ENCODE measurements at places on chromosomes 6 and 20.

DNA sequence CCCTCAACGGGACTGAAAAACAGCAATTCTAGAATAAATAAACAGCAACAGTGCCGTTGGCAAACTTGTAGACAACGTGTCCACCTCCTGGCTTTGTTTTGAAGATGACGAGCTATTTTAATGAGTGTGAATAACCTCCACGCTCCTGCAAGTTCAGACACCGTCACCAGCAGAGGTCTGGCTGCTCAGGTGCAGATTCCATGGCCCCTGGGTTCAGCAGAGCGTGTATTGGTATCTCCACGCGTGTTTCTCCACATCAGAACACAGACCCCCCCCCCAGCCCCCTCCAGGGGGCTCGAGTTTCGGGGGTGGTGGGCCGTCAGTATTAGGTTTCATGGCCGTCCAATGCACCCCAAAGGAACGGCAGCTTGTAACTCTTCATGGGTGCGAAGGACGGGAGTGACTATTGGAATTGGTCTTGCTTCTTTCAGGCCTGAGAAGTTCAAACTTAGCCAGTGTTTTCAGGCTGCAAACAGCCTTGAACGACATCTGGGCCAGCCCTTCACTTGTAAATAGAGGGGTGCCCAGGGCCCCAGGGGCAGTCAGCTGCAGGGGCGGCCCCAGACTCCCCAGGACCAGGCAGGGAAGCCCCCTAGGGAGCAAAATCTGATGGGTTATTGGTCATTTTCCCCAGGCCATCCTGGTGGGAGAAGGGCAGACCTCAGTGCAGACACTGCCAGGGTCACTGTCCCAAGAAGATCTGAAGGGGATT lies 308.6 kb downstream of the TAF4 start:
- DNase-seq: no peak

- no peak for DNase-seq
These were observed 691 bp downstream of the SLC22A7 start for GRCh38 chr6:43298565-43299337.

DNA sequence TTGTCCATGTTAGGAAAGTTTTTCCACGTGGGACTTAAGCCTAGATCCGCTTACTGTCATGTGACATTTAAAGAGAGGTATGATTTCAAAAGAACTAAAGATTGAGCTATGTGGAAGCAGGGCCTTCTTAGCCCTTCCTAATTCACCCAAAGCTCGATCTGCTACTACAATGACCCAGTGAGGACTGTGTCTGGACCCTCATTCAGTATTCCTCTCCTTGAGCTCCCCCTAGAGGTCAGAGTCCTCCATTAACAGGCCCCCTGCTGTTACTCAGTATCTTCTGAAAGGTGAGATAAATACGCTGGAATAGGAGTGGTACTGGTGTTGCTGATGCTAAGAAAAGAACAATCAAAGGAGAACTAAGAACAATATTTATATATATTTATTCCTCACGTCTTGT lies 414.0 kb downstream of the GJA1 start:
- DNase-seq: no peak

GRCh38 chr6:12075067-12075563 lies 63.0 kb downstream of the HIVEP1 start:
- no peak for DNase-seq

DNA sequence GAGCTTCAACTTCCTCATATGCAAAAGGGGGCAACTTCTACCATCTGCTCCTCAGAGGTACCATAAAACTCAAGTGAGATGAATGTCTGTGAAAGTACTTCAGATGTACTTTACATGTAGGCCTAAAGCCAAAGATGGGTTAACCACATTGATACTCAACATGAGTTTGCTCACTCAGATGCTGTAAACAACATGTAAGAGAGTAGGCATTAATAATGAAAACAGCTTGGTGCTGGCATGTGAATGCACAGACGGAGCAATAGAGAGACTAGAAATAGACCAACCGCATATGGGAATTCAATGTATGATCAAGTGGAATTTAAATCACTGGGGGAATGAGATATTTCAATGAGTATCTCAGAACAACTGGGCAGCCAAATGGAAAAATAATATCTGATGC lies 143.8 kb upstream of the CDYL start:
- DNase-seq: no peak

DNA sequence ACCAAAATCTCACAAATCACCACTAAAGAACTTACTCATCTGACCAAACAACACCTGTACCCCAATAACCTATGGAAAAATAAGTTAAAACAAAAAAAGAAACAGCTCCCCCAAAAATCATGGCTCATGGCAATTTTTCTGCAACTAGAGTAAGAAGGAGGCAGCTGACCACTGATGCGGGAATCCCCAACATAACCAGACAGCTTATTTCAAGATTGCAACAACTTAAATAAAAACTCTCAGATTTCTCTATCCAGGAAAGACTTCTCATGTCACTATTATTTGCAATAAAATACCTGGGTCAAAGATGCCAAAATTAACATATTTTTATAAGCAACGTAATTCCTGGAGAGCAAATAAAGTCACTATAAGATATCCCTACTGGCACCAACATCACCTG lies 128.1 kb upstream of the LY86 start:
- DNase-seq: no peak

DNA sequence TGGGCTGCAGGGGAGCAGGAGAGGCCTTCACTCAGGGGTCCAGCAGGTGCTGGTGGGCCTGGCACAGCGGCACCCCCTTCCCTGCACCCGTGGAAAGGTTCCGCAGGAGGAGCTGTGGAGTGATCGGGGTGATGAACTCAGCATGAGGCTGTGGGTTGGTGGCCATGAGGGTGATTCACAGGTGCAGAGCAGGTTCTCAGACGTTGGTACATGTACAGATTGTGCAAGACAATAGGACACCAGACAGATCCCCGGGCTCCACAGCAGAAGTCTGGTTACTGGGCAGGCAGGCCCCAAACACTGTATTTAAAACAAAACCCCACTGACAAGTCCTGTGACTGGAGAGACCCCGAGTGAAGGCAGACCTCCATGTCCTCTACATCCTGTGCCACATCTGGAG lies 151.6 kb upstream of the CDH4 start:
- DNase-seq: no peak

DNA sequence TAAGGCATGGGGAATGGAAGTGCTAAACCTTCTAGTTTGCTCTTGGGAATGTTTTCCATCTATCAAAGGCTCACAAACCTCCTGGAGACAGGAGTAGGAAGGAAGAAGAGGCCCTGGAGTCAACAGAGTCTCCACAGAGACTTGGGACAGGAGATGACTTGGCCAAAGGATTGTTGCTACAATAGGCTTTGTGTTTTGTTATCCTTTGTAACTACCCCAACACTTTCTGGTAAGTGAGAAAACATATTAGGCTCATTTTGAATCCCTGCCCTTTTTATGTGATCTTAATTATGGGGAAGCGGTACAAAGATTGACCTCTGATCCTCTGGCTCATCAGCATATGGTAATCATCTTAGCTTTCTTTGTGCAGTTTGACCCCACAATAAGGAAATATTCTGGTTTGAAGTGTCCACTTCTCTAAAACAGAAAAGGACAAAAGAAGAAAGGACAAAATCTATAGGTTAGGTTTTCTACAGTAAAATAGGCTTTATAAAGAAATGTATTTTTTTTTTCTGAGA lies 24.1 kb upstream of the GTF3C6 start:
- DNase-seq: no peak

GRCh38 chr20:62190639-62191411 lies 8.0 kb downstream of the MTG2 start:
- DNase-seq: no peak

GRCh38 chr20:62482146-62482809 lies 6.5 kb upstream of the GATA5 start:
- DNase-seq: no peak

Measured in NCI-H1092 treated with DMSO at 0.1 percent for 48 hours (cell line).